ENCODE measurements at places on chromosomes 1 and 21.

DNA sequence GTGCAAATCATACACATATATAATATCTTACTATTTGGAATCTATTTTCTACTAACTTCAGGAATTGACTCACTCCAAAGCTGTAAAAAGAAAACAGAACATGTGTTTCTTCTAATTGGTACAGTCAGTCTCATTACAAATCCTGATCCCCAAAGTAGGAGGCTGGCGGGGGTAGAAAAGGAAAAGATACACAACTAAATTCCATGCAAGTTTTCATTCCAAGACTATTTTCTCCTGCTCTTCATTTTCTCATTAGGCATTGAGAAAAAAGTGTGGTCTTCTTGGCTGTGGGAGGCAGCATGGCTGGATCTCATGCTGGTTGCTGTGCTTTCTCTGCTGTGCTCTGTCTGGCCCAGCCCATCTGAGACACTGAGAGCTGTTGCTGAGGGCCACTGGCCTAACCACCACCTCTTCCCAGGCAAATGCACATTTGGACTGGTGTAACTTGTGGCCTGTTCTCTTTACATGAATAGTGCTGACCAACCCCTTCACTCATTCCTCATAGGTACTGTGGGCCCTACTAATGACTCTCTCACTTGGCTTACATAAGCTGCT lies 1107.5 kb upstream of the B3GALT2 start:
- no peak for DNase-seq

DNA sequence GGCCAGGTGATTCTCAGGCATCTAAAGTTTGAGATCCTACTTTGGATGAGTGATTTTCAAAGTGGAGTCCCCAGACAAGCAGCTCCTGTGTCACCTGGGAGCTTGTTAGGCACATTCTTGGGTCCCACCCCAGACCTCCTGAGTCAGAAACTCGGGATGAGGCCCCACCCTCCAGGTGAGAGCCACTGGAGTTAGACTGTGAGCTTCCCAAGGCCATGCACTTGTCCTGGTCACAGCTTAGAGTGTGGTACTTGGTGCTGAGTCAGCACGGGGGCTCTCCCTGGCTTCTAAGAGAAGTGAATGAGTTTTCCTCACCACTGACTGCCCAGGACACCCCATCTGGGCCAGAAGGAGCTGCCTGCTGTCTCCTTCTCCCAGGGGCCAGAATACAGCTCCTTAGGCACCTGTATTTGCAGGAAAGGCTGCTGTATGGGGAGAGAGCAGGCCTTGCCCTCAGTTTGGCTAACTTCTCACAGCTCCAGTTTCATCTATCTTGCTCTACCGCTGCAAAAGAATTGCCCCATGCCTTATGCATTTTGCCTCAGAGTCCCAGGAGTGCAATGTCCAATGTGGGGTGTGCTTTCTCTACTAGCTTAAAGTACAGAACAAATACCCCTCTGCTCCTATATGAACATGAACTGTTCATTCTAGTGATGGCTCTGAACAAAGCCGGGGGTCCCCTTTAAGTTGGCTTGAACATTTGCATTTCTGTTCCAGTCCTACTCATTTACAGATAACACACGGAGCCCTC lies 98.1 kb downstream of the PSMG1 start:
- DNase-seq, result no peak

DNA sequence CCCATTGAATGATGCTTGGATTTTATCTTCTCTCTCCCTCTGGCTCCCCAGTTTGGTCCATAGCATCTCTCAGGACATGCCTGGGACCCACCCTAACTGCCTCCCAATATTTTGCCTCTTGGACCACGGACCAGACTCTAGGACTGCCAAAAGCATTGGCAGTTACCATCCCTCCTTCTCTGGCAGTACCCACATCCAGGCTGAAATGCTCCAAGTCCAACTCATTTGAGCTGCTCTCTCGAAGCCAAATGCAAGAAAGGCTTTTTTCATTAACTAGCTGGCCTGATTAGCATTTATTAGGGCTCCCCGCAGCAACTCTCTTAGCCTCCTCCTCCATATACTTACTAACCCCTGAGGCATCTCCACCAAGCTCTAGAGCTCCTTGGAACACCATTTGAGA lies 140.0 kb upstream of the GRIK3 start:
- DNase-seq, result no peak

- DNase-seq, result no peak
Observed at GRCh38 chr1:171350594-171350993, 36.6 kb downstream of the FMO4 start.

- DNase-seq, result no peak
Observed at GRCh38 chr1:224784265-224785039, 145.0 kb upstream of the DNAH14 start.

GRCh38 chr1:33986390-33987095 lies 122.7 kb downstream of the HMGB4 start:
- no peak for DNase-seq

GRCh38 chr1:208291923-208292711 lies 47.9 kb upstream of the PLXNA2 start:
- no peak for DNase-seq

DNA sequence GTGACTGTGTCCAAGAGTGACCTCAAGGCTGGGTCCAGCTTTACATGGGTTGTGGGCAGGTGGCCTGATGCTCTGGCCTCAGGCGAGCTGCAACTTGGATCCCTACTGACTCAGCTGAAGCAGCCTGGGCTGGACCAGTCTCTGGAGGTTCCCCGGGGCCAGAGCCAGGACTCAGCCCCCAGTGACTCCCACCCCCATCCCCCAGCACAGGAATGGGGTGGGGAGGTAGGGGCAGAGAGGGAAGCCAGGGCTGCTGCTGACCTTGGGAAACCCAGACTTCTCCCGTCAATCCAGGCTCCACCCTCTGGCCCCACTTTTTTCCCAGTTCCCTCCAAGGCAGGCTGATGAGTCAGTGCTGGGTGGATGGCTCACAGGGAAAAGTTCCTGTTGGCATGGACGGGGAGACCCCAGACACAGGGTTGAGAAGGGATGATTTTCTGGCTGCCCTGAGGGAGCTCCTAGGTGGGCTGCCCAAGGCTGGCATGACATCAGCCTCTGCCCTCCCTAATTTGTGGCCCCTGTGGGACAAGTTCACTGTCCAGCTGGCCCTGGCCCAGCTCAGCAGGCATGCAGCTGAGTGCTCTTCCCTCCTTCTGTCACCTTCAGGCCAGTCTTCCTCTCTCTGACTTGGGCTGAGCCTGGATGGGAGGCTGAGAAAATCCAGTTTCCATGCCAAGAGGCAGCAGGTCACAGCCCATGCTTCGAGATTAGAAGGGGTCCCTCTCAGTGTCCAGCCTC lies 2.2 kb downstream of the ZC3H12A start:
- no peak for DNase-seq

DNA sequence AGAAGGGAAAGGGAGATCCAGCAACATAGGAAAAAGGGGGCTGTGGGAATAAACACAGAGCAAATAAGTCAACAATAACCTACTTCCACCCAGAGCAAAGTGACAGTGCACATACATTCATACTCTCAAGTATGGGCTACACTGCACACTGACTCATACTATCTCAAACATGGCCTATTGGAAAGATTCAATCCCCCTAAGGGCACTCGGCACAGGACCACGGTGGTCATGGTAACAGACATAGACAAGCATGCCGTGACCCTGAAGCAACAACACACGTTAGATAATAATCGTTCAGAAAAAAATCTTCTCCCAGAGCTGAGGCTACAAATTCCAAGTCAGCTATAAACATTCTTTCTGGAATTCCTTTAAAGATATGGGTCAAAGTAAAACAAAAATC lies 16.8 kb upstream of the JAK1 start:
- no peak for DNase-seq

GRCh38 chr1:85318217-85318616 lies 41.8 kb upstream of the BCL10 start:
- DNase-seq, result no peak

- DNase-seq, result peak; percentile 87
Observed at GRCh38 chr1:9717193-9718005, 65.9 kb downstream of the PIK3CD start.

- peak; percentile 70 for DNase-seq
Observed at GRCh38 chr1:182249201-182249676, 142.4 kb downstream of the GLUL start.

GRCh38 chr1:37130221-37130948 lies 96.1 kb upstream of the GRIK3 start:
- no peak for DNase-seq

DNA sequence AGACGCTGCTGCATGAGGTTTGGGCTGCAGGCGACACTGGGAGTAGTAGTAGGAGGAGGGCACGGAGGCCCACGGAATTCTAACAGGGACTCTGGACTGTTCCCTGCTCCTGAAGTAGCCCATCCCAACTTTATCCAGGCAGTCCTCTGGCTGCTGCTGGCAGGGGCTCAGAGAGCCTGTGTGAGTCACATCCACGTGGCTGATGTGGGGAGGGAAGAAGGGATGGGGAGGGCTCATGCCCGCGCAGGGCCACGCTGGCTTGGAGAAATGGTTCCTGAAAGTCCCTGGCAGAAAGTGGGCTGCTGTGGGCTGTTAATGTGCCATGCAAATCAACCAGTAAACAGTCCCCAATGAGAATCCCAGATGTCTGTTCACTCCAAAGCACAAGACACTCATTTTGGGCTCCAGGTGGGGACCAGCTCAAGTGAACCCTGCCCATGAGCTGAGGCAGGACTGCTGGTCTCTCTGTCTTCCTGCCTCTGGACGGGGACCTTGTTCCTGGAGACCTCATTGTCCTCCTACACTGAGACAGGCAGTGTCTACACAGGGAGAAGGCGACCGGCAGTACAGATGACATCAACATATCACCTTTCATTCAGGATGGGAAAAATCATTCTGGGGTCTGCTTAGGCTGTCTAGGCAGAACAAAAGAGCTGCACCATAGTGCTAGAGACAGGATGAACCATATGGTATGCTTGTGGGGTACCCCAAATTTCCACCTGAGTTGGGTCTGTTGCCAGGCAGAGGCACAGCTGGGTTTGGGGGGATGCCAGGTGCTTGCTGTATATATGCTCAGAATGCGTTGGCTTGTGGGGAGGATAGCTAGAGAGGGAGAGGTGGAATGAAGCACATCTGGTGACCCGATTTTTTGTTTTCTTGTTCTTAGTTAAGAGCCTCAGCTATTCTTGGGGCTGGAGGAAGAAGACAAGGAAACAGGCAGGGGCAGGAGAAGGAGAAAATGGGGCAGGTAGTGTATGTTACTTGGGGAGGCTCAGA lies 57.9 kb upstream of the FMOD start:
- no peak for DNase-seq

DNA sequence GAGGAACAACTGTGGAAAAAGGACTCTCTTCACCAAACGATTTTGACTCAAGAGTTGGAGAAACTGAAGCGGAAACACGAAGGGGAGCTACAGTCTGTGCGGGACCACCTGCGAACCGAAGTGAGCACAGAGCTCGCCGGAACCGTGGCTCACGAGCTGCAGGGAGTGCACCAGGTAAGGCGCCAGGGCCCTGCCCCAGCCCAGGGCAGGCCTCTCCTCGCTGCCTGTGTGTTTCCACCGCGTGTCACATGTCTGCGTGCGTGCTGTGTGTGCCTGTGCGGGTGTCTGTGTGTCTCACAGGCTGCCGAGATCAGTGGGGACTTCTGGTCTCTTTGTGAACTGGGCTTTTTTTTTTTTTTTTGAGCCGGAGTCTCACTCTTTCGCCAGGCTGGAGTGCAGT lies 43.0 kb downstream of the PCNT start:
- DNase-seq, result no peak

GRCh38 chr1:228508840-228509415 lies 21.7 kb downstream of the RNF187 start:
- DNase-seq, result peak; percentile 3

DNA sequence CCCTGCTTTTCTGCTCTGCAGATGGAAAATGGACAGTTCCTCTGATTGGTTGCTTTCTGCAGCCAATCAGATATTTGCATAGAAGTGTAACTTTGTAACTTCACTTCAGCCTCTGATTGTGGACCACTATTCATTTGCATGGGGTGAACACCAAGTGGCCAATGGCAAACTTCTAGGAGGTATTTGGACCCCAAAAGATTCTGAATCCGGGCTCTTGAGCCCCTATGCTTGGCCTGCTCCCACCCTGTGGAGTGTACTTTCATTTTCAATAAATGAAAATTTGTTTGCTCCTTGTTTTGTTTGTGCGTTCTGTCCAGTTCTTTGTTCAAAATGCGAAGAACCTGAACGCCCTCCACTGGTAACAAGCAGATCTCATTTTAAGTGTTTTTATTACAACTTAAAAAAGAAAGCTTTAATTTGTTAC lies 6.4 kb upstream of the GSTM4 start:
- no peak for DNase-seq

DNA sequence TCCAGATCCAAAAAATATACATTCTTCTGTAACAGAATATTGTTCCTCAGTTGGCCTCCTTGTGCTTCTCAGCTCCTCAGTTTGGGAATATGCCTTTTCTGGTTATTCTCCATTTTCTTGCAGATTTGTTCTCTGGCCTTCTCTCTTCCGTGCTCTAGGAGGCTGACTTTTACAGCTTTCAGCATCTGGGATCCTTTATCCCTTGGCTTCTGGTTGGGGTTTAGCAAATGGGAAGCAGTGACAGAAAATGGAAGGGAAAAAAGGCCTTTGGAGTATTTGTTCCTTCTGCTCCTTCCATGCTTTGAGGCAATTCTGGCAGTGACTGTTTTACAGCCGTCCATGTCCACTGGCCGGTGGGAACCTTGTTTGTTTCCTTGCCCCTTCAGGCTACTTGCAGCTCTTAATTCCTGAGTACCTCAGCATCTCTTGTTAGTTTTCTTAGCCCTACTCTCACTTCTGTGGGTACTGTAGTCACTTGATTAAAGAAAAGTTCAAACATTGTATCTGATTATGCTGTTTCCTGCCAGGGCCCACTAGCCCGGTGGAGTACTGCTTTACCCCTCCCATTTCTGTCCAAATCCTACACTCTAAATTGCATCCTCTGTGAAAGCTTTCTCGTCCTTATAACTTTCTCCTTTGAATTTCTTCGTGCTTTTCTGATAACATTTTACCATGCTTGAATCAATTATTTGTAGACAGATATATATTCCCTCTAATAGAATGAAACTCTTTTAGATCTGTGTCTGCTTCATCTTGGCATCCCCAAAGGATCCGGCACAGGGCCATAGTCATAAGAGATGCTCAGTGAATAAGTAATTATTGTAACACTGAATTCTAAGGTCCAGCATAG lies 118.2 kb downstream of the OSBPL9 start:
- no peak for DNase-seq

GRCh38 chr1:23303524-23303923 lies 40.6 kb downstream of the HNRNPR start:
- no peak for DNase-seq

Measured in stimulated activated CD8-positive, alpha-beta memory T cell treated with anti-CD3 and anti-CD28 coated beads, Interleukin-4, amount 100 ng/mL, for 48 hours (primary cell).